ENCODE measurements at places on chromosomes 1 and 21.

DNA sequence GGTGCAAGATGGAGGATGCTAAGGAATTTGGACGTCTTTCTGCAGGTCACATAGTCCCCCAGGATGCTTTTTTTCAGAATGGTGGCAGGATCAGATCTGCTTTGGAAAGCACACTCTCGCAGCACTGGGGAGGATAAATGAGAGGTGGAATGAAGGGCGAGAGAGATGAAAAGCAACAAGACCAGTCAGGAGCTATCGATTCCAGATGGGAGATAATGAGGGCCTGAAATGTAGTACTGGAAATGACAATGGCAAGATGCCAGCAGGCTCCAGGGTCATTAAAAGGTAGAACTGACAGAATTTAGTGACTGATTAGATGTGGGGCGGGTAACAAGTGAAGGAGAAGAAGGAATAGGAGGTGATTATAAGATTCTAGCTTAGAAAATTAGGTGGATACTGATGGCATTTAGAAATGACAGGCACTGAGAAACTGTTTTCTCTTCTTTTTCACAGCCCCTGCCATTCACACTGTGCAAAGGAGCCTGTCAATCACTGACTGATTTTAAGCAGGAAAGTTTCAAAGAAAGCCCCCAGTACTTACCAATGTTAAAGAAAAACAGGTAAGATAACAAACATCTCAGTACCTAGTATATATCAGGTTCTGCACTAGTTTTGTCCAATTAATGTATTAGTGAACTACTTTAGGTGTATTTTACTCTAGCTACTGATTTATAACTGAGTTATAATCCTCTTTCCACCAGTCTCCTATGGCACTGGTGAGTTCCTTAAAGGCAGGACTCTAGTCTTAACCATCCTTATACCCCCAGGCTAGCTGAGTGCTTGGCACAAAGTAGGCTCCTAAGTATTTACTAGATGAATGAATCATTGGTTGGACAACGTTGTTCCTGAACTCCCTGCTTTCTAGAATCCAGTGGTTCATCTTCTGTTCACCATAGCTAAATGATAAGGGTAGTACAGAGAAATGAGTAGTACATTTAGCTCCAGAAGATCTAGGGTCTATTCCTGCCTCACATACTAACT, 9.2 kb downstream of the PIGM start:
- no peak for DNase-seq

- peak; percentile 89 for DNase-seq
Observed at GRCh38 chr1:22416555-22417454, 34.8 kb upstream of the ZBTB40 start.

DNA sequence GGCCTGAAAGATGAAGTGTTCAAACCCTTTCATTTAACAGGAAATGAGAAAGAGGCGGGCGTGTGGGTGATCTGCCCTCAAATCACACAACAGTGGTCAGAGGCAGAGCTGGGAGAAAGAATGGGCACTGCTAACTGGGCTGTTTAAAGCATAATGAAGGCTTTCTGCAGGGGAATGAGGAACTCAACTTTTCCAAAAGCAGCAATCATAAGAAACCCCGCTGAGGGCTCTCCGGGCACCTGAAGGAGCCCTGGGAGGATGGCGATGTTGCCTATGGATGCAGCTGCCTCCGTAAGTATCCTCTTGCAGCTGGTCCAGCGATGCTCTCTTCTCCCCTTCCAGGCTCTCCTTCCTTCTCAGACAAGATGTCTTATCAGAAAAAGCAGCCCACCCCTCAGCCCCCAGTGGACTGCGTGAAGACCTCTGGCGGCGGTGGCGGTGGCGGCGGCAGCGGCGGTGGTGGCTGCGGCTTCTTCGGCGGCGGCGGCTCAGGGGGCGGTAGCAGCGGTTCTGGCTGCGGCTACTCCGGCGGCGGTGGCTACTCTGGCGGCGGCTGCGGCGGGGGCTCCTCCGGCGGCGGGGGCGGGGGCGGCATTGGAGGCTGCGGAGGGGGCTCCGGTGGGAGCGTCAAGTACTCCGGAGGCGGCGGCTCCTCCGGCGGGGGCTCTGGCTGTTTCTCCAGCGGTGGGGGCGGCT, 1.2 kb downstream of the LORICRIN start:
- no peak for DNase-seq

- no peak for DNase-seq
Observed at GRCh38 chr21:37402251-37402867, 35.8 kb downstream of the DYRK1A start.

DNA sequence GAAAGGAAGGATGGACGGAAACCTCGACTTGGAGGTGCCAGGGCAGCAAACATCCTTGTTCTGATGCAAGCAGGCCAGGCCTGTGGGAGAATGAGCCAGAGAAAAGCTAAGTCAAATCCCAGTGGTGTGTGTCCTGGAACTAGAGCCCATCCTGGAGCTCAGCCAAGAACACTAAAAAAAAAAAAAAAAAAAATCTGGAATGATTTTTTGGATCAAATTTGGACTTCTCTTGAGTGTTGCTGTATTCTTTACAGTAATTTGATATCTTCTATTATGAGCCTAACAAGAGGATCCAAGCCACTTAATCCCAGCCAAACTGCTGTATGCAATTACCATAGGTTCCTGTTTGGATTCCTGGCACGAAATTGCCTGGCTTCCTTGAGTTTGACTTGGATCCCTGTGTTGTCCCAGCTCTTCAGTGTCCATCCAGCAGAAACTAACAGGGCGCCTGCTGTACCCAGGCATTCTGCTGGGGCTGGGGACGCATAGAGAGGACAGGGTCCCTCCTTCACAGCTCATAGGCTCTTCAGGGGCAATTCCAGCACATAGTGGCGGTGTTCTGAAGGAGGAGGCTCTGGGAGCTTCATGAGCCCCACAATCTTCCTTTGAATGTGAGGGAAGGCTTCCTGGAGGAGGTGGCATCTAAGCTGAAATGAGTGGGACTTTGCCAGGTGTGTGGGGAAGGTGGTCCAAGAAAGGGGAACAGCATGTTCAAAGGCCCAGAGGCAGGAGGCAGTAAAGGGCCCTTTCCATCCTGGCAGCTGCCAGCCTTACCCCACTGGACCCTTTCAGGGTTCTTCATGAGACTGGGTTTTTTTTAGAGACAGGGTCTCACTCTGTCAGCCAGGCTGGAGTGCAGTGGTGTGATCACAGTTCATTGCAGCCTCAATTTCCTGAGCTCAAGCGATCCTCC, 24.7 kb downstream of the EPHX1 start:
- peak; percentile 85 for DNase-seq

- peak; percentile 41 for DNase-seq
Observed at GRCh38 chr1:204295671-204296070, 64.1 kb downstream of the PLEKHA6 start.

- no peak for DNase-seq
Observed at GRCh38 chr1:8294170-8294697, 23.7 kb upstream of the SLC45A1 start.

GRCh38 chr1:32066489-32066873, 6.3 kb upstream of the TMEM39B start:
- peak; percentile 30 for DNase-seq

DNA sequence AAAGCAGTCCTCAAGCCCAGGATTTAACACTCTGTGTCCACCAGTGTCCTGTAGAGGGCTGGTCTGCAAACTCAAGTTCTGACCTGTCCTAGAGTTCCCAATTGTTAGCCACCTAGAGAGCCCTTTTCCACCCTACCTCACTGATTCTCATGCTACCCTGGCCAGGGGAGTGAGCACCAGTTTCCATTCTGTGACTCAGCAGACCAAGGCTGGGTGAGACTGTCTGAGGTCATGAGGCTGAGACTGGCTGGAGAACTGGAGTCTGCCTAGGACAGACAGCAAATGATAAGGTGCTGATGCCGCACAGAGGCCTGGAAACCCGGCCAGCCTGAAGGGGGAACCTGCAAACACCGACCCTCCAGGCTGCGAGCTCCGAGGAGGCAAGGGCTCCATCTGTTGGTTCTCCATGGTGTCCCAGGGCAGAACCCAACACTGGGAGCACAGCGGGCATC, 13.7 kb downstream of the GLIS1 start:
- peak; percentile 30 for DNase-seq

- no peak for DNase-seq
Observed at GRCh38 chr1:101238031-101238628, 1.3 kb downstream of the S1PR1 start.

DNA sequence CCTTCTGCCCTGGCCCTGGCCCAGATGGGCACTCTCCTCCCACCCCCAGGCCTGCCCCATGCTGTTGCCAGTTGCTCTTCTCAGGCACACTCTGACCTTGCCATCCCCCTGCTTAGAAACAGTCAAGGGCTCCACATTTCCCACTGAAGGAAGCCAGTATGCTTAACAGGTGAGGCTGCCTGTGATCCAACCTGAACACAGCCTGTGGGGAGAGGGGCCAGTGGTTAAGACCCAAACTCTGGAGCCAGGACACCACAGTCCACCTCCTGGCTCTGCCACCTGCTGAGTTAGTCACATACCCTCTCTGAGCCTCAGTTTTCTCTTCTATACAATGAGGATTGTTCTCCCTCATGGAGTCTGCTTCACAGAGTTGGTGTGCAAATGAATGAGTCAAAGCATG, 526.9 kb downstream of the MATN1 start:
- DNase-seq: no peak

GRCh38 chr1:182974506-182975191, 21.7 kb upstream of the SHCBP1L start:
- DNase-seq: peak; percentile 58

DNA sequence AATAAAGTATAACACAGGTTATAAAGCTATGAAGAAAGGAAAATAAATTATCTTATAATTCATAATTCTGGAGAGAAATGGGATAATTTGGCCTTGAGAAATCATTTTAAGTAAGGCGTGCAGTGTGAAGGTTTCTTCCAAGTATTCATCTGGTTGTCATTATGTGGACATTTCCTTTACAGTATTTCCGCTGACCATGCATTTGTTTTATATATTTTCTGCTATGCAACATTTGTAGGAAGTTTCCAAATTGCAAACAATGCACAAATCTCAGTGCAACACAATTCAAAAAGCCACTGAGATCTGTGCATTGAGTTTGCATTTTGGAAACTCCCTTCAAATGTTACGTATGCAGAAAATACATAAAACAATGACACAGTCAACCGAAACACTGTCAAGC, 17.8 kb downstream of the ZNF670 start:
- no peak for DNase-seq

DNA sequence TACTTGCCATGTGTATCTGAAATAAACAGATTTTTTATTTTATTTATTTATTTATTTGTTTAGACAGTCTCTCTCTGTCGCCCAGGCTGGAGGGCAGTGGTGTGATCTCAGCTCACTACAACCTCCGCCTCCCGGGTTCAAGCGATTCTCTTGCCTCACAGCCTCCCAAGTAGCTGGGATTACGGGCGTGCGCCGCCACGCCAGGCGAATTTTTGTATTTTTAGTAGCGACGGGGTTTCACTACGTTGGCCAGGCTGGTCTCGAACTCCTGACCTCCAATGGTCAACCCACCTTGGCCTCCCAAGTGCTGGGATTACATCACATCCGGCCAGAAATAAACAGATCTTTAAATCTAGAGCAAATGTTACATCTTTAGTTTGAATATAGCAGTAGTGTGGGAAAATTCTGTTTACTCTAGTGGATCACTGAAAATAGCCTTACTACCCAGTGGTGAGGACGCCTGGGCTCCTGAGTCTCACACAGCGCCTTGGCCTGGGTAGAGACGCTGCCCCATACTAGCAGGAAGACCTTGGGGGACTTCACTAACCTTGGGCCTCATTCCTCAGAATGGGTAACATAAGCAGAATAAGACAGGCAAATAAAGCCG, 709 bp downstream of the GART start:
- DNase-seq: no peak

DNA sequence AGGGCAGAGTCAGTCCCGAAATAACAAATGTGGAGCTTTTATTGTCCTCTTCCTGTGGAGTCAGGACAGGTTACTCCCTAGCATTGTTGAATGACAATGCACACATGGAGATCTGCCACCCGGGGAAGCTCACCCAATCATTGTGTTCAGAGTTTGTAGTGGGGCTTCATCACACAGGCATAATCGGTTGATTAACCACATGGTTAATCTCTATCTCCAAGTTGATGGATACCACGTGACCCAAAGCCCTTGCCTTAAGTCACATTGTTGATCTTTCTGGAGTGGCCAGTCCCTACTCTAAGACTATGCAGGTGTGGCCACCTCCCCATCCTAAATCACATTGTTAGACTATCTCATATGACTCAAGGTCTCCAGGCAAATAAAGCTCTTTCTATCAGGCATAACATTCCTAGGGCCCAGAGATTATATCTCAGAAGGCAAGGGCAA, 2.6 kb upstream of the C1orf141 start:
- no peak for DNase-seq

GRCh38 chr1:111735858-111736544, 3.2 kb downstream of the INKA2 start:
- DNase-seq: no peak

- DNase-seq: peak; percentile 85
Observed at GRCh38 chr1:40668769-40669525, 3.5 kb upstream of the RIMS3 start.

DNA sequence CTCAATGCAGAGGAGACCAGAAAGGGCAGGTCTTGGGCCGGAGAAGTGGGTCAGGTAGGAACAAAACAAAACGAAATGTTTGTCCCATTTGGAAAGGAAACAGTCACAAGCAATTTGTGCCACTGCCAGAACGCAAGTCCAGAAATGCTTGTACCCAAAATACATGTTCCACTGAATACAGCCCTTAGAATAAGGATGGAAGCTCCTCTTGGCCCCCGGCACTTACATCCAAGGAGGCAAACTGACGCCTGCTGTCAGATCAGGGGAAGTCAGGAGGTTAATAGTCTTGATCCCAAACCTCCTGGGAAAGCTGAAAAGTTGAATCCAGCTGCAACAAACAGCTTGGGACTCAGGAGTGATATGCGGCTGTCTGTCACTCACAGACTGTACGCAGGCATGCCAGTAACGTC, 75.9 kb upstream of the GALNT2 start:
- no peak for DNase-seq

GRCh38 chr1:151003180-151003579, 3.5 kb downstream of the MINDY1 start:
- DNase-seq: no peak

GRCh38 chr1:41823471-41823870, 95.3 kb downstream of the HIVEP3 start:
- DNase-seq: peak; percentile 72

DNA sequence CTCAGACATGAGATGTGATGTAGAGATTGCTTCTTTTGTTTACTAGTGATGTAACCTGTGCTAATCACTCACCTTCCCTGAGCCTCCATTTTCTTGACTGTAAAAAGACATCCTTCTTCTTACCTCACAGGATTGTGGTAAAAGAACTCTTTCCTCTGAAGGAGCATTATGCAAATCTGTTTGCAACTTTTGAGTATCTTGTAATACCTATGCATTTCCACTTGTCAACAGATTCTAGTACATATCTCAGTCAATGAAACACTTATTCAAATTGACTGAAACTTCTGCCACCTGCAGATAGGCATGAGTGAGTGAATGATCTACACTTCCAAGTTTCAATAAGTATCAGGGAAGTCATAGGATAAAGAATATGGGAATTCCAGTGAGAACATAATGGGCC, 174.7 kb downstream of the HHIPL2 start:
- DNase-seq: no peak

- no peak for DNase-seq
Observed at GRCh38 chr1:84116558-84116957, 27.5 kb upstream of the PRKACB start.

- DNase-seq: no peak
Observed at GRCh38 chr1:151920149-151920548, 10.8 kb upstream of the THEM4 start.

Data from AG20443 (cell line).